SK-MEL-5 (cell line): ENCODE measurements at places on chromosomes 13 and 19. TPM values are rescaled to one million over a fixed set of nuclear protein-coding genes. Genes with fewer than 3 reads are reported as not detected.

DNA sequence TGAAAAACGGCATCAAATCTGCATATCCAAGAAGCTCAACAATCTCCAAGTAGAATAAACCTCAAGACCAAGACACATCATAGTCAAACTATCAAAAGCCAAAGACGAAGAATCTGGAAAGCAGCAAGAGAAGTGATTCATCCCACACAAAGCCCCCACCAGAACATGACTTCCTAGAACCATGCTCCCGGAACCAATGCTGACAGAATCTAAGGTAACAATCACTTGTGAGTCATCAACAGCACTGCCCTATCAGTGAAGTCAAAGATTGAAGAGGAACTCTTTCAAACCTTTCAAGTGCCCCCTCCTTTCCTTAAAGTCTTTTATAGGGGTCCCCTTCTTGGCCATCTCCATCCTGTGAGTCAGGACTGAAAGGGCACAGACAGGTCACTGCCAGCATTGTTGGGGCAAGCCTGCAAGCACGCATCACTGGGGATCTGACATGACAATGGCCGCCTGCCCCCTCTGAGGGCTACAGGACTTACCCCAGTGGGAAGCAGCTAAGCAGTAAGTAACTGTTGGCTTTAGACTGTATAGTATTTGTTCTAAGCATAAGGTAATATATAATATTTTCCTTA is at the start of gene CCDC70:
CCDC70 (plus strand) TSS at position 247 of the 578 bp plus-strand sequence. CDS start 3,443 bp downstream, outside the sequence.
- no peak for DNase-seq

- no peak for DNase-seq
Observed at GRCh38 chr19:19416280-19416679, 10.8 kb downstream of the GATAD2A start.

DNA sequence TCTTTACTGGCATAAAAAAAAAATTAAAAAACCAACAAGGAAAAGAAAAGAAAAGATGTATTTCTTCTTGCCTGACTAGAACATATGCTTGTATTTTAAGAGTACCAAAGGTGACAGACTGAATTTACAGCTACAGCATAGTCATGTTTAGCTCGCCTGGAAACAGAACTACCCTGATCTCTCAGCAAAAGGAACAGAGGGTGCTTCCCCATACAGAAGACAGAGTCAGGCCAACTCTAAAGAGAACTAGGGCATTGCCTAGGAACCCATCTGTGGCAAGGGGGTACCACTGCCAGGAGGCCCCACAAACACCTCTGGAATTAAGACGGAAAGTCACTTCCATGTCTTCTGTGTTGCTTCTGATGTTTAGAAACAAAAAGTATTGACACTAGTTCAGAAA is 252.1 kb upstream of the STARD13 start:
- no peak for DNase-seq

- peak; percentile 89 for DNase-seq
Observed at GRCh38 chr19:17947815-17948513, 15.1 kb downstream of the CCDC124 start.

DNA sequence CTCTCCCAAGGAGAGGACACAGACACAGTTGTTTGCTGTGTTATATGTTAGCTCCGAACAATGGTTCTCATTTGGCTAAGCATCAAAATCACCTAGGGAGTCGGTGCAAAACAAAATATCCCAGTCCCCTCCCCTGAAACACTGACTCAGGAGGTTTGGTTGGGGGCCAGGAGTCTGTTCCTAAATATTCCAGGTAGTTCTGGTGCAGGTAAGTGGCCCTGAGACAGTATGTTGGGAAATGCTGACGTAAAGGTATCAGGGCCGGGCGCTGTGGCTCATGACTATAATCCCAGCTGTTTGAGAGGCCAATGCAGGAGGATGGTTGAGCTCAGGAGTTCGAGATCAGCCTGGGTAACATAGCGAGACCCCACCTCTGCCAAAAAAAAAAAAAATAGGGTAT is 2.3 kb upstream of the MAP2K7 start:
- no peak for DNase-seq

DNA sequence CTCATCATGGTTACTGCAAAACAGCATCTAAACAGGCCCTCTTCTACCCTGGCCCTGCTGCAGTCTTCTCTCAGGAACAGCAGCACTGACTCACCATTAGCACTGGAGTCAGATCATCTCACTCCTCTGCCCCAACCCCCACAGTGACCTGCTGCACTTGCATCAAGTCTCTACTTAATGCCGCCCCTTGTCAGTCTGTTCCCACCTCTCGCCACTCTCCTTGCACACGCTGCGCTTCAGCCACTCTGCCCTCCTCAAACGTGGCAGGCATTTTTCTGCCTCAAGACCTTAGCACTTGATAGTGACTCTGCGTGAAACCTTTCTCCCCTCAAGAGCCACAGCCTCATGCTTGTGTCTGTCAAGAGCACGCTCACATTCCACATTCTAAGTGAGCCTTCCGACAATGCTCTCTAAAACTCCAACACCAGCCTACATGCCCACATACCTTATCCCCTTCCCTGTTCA is 22.1 kb downstream of the MIPEP start:
- no peak for DNase-seq

DNA sequence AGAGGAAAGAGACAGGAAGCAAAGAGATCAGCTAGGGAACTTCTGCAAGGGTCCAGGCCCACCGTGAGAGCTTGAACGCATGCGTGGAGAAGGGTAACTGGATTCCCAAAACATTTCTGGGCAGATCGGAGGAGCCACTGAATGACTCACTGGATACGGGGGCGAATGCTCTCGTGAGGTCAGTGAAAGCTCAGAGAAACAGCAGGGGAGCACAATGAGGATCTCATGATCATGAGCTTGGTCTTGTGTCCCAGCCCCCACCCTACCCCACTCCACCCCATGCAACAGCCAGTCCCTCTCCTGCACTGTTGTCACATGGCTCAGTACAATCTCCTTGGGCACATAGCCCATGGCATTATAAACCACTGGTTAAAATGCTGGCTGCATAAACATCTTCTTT is 40.6 kb downstream of the DCLK1 start:
- DNase-seq, result peak; percentile 93

PLEKHF1 gene
- 12.6 and 13.9 TPM in 2 replicates for total RNA-seq

ELAVL3 gene
- not detected in 2 replicates for total RNA-seq

ATCAY gene
- total RNA-seq, result not detected in 2 replicates

ACER1 gene
- not detected in 2 replicates for total RNA-seq

NLRP9 gene
- total RNA-seq, result not detected in 2 replicates

FNDC3A gene
- 113 and 116 TPM in 2 replicates for total RNA-seq

ADGRE1 gene
- total RNA-seq, result 0.08 and 0.27 TPM in 2 replicates

TMEM59L gene
- 0.08 TPM in 1 of 2 replicates, not detected in the other for total RNA-seq
